Endodermal cell (in vitro differentiated cells): ENCODE measurements at places on chromosomes 4 and X.

DNA sequence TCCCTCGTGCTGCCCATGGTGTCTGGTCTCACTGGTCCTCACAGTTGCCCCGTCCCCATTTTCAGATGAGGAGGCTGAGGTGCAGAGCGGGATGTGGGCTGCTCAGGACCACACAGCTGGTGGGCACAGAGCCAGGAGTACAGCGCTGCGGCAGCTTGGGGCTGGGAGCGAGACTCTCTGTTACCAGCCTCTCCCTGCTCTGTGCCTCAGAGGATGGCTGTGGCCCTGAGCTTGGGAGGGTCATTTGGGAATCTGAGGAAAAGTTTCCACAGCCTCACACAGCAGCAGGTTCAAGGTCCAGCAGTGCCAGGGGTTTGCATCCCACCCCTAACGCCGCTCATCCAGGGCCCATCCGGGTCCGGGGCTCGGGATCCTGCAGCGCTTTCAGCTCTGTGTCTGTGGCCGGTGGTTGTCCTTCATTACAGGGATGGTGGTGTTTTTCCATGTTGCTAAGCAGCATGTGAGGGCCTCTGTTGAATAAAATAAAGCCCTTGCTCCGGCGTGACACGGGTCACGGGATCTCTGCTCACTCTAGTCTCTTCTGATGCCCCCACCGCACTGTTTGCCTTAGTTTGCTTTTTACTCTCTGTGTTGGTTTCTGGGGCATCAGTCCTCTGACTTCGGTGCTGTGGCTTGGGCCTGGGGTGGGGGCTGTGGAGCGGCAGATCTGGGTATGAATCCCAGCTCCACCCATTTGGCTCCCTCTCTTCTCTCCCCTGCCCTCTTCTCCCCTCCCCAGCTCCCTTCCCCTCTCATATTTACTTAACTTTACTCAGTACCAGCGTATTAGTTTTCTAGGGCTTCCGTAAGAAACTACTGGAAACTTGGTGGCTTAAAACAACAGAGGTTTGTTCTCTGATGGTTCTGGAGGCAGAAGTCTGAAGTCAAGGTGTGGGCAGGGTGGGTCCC, 6.5 kb downstream of the WFS1 start:
- no peak for DNase-seq

DNA sequence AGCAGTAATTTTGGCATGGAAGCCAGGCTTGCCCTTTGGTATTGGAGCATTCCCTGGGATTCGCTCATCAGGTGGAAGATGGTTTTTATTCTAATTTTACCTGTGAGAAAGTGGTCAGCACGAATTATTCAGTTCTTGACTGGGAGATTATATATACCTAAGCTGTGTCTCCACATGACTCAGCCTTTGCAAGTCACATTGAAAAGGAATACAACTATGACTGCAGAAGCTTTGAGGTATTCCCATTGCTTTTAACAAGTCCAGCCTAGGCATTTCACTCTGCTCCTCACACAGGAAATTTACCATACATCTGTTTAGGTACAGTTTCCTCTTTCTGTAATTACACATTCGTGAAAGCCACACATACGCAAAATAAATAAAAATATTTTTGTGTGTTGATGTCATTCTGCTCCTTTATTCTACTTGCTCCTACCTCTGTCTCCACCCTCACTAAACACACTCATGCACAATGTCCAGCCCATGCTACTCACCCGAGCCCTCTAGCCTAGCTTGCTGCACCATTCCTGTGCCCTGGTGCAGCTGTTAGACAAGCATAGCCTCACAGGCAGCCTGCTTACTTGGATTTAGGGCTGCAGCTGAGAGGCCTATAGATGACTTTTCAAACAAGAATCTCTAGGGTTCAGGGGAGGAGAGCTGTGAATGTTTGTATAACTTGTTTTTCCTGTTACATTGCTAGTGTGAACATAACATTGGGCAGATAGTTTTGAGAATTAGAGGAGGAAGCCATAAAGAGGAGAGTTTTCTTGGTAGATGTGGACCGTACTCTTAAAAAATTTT, 504.4 kb upstream of the FAT1 start:
- no peak for DNase-seq

- DNase-seq: peak; percentile 86
Measured at GRCh38 chrX:152821145-152821765, 9.3 kb downstream of the CETN2 start.

GRCh38 chrX:418927-419729, 32.4 kb upstream of the PPP2R3B start:
- no peak for DNase-seq

DNA sequence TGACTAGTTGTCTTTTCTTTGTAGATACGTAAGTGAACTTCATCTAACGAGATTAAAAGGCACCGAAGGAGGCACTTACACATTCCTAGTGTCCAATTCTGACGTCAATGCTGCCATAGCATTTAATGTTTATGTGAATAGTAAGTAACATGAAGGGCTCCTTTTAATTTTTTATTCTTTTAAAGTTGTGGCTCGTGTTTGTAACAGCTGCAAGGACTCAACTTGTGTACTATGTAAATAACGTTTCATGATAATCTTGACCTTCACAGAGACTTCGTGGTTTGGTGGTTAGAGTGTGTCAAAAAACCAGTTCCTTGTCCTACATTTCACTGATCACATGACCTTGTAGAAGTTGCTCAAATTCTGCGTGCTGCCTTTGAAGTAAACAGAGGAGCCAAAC, 51.6 kb downstream of the KIT start:
- DNase-seq: no peak

DNA sequence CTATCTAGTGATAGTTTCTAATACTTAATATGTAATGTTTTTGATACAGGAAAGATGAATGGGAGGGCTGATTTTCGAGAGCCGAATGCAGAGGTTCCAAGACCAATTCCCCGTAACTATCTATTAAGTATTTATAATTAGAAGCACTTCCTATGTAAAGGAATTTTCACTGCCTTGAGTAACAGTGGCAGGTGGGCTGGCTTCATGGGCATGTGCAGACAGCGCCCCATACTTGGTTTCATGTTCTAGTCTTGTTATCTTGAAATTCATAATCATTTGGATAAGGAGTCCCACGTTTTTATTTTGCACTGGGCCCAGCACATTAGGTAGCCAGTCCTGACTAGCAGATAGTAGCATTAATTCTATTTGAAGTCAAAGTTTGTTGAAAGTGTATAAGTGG, 1.7 kb downstream of the OCIAD1 start:
- no peak for DNase-seq

- peak; percentile 72 for DNase-seq
Measured at GRCh38 chr4:76748649-76749048, 149.3 kb downstream of the SOWAHB start.

DNA sequence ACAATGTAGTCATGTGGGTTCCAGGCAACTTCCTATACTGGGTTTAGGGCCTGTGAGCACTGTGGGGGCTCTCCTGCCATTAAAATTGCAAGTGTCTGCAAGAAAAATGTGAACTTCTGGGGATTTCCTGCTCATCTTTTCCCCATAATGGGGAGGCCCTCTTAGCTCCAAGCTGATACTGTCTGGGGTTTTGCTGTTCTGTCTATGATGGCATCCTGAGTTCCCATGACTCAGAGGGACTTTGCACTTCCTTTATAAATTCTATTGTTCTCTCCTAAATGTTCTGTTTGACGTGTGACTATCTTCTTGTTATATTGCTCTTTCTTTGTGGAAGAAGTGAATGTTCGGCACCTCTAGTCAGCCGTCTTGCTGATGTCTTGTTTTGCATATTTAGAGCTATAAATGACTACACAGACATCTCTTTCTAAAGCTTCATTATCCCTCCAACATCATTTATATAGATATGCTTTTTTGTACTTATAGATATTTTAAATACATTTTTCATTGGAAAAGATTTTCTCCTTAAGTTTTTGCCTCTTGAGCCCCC, 465.8 kb downstream of the NAF1 start:
- DNase-seq: no peak

DNA sequence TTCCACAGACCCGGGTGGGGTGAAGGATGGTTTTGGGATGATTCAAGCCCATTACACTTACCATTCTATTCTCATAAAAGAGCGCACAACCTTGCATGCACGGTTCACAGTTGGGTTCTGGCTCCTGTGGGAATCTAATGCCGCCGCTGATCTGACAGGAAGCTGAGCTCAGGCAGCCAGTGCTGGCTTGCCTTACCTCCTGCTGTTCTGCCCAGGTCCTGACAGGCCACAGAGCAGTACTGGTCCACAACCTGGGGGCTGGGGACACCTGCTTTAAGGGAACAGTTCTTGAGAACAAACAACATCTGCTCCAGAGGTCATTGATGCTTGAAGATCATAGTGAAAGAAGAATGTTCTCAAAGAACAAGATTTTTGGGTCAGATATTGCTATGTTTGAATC, 8.0 kb upstream of the HS3ST1 start:
- peak; percentile 76 for DNase-seq

- peak; percentile 85 for DNase-seq
Measured at GRCh38 chr4:70713453-70714078, 8.2 kb upstream of the RUFY3 start.

DNA sequence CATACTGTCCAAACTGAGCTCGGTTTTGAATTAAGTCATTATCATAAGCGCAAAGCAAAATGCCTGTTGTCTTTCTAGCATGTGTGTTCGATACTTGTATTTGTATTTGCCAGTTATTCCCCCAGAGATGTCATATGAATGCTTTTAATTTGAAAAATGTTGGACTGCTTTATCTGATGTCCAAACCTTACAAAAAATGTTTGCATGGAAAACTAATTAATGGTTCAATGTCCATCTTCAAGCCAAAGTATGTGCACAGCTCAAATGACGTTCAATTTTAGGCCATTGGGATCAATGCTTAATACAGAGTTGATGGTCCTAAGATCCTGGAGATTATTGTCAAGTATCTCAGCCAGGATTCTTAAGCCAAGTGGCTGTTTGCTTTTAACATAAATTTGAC, 17.2 kb upstream of the HPGDS start:
- no peak for DNase-seq

DNA sequence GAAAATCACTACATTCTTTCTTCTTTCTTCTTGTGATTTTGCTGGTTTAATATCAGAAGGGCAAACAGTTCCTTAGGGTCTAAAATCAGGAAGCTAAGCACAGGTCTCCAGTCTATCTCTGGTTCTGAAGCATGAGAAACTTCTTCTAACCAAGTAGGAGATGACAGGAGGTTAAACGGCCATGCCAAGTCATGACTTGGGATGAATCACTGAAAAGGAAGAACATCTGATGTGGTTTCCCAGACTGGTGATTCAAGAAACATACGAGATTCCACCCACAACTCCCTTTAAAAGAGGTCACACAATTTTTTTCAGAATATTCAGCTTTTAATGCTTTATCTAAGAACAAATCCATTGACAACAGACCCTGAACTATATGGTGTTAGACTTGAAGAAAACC, 684.0 kb upstream of the PRKX start:
- no peak for DNase-seq
